ENCODE measurements at places on chromosomes 12 and 14.

DNA sequence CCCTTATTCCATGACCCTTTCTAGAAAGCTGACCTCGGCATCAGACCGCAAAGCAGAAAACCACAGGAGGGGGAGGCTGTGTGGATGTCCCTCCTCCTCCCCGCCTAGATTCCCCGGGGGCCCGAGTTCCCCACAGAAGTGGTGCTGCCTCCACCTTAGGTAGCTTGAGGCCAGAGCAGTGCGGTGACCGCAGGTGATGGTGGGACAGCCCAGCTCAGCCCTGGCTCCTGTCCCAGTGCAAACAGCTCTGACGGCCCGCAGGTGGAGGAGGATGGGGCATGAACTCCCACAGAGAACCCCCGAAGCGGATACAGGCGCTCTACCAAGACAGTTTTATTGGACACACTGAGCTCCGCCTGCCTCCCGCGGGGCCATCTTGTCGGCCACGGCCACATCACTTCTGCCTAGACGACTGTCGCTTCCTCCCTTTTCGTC lies 19.5 kb downstream of the ARL6IP4 start:
- no peak for DNase-seq

DNA sequence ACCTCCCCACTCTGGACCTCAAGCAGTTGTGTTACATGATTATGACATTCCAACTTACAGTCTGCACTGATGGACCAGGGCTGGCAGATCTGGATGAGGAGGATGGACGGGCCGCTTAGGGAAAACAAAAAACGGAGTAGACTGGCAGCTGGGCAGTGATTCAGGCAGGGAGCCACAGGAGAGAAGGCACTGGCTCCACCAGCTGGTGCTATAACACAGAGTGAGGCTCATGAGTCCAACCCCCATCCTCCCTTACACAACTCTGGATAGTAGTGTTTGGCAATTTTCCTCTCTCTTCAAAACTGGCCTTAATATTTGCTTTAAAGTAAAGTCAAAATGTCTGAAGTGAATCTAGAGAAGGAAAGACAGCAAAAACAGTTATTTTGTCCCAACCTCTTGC lies 9.7 kb upstream of the RIC8B start:
- no peak for DNase-seq

GRCh38 chr14:68089146-68089731 lies 269.7 kb downstream of the RAD51B start:
- no peak for DNase-seq

DNA sequence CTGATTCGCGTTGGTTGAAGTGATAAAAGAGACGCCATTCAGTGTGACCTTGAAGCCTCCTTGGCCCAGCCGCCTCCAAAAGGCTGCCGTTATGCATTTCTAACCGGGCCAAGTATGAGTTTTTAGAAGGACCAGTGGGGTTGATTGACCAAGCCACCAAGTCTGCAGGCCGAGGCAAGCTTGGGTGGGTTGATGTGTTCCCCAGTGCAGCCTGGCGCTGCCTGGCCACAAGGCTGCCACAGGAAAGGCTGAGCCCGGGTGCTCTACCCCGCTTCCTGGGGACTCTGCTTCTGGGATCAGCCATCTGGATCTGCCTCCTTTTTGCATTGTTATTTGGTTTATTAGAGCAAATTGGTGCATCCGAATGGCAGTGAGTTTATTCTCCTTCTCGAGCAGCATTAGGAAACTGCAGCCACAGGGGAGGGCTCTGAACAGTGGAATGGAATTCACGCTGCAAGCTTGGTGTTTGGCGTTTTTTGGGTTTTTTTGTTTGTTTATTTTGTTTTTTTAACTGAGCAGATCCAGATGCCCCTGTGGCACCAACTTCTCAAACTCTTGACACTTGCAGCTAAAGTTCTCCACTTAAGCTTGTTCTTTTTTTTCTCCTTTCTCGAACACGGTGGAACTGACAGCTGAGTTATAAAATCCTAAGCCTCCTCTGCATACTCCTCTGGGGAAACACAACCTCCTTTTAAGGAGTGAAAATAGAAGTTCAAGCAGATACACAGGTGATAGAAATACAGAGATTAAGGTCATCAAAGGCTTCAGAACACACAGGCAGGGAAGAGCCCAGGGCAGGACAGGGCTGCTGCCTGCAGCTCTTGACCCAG lies 145.4 kb upstream of the FKBP4 start:
- DNase-seq = no peak

GRCh38 chr14:85315733-85316290 lies 214.1 kb upstream of the FLRT2 start:
- no peak for DNase-seq

DNA sequence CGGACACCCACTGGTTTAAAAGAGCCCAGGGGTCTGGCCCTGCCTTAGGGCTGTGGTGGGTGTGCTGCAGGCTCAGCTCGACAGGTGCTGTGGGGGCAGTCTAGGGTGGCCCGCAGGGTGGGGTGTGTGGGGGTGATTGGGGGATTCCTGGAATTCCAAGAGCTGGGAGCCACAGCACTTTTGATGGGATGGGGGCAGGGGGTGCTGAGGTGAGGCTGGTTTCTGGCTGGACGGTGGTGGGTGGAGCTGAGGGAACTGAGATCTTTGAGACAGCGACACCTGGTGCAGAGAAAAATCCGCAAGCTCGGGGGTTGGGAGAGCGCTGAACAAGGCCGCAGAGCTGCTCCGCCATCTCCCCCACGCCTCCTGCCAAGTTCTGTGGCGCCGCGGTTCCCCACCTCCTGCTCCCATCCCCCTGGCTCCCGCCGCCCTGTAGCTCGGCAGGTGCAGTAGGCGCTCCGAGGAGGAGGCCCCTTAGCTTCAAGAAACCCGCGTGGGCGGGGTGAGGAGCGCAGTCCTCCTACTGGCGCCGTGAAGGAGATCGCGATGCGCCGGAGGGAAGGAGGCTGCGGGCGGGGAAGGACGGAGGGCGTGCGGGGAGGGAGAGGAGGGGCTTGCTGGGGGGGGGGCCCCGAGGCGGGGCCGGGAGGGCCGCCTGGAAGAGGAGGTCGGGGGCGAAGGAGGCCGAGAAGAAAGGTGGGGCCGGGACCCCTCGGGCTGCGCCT lies 1.3 kb upstream of the TEDC1 start:
- peak; percentile 88 for DNase-seq

- no peak for DNase-seq
Measured at GRCh38 chr12:50258167-50258551, 25.2 kb downstream of the LIMA1 start.

GRCh38 chr12:124381456-124382296 lies 86.8 kb downstream of the RFLNA start:
- no peak for DNase-seq

DNA sequence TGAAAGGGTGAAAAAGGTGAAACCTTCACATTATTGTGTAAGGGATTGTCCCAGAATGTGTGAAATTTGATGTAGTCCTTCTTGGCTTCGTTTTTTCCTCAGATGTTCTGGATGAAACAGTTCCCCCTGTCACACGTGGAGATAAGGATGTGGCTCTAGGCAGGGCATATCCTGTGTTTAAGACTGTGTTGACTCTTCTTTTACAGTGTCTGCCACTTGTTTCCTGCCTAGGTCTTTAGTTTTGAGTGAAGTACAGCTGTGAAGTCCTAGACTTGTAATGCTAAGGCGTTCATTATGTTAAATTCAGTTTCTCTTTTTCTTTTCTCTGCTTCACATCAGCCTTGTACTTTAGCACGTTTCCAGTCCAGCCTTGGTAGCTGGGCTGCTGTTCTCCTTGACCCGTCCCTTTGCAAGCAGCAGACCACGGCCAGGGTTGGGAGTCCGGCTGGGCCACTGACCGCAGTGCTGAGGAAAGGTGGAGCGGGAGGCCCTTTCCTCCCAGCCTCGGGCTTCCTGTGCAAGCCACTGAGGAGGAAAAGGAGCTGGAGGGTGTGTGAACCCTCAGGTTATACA lies 59.1 kb downstream of the RASSF3 start:
- peak; percentile 84 for DNase-seq
